Jurkat, Clone E6-1 (cell line): ENCODE measurements at places on chromosomes 1 and 21.

- no peak for DNase-seq
Observed at GRCh38 chr1:209531006-209531405, 52.5 kb upstream of the CAMK1G start.

DNA sequence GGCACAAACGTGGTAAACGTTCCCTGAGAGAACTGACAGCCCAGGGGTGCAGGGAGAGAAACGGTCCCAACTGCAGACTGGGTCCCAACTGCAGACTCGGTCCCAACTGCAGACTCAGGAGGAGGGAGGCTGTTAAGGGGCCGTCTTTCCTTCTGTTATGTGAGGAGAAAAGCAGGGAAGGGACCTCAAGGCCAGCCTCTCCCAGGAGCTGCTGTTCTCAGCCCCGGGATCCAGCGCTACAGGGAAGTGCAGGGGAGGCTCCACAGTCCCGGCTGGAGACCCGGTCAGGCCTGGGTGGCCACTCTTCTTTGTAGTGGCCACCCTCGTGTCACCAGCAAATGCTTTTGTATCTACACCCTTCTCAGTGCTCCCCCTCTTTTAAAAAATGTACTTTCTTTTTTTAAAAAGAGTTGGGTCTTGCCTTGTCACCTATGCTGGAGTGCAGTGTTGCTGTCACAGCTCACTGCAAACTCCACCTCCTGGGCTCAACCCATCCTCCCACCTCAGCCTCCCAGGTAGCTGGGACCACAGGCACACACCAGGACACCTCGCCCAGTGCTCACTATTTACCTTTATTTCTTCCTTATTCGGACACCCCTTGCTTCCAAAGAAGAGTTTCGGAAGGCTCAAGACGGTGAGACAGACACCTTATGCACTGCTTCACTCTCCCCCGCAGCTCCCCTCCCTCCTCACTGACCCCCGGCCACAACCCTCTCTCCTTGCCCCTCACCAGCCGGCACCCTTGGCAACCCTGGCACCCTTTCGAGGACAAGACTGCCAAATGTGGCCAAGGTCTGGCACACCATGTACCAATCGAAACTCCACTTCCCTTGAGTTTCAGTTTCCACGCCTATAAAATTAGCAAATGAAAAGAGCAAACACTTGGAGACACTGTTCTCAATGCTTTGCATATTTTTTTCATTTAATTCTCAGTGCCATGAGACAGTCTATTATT lies 21.8 kb downstream of the CAPN2 start:
- DNase-seq: no peak

DNA sequence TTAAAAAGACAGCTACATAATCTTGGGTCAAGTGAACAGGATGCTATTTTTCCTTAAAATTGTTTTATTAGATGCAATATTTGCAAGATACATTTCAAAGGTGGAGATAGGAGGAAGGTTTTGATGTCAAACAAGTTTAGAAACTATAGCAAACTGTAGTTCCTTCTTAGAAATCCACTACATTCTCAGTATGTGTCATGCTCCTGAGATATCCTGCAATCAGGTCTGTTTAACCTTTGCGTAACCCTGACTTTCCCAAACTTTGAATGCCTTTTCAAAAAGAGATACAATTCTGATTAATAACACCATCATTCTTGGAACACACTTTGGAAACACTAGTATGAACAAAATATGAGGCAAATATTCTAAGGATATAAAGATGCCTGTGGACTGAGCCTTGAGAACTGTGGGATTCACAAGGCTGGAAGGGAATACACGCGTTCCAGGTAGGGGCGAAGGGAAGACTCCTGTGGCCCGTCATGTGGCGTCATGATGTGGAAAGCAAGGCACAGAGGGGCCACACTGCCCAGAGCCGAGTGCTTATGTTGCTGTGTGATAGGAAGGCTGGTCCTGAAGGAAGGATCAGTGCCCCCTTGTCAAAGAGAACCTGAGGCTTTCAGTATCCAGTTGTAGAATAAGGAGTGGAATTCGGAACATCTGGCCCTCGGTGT lies 19.6 kb upstream of the TARBP1 start:
- no peak for DNase-seq

DNA sequence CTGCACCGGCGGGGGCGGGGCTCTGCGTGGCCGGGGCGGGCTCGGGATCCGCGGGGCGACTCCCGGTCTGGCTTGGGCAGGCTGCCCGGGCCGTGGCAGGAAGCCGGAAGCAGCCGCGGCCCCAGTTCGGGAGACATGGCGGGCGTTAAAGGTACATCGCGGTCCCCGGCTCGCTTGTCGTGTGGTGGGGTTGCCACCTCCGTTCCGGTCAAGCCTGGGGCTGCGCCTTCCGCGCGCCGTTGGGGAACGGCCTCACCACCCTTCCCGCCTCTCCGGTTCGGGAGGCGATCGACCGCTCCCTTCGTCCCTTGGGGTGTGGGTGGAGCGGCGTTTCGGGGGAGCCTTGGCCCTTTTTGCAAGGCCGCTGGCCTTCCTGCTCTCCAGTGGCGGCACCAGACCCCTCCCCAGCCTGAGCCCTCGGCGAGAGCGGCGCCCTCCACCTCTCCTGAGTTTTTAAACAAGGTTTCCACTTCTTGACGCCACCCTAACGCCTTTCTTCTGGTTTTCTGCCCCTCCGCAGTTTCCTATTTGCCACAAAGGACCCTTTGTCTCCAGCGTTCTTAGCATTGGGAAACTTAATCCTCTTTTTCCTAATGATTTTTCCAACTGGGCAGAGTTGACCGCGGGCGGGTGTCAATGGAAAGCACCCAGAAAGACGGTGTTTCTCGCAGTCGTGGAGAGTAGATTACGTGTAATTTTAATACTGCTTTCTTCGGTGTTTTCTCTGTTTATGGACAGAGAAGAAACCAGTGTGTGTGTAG lies at the start of the genes LEPR and LEPROT:
TSS of gene LEPR (plus strand) at position 79 of the 761 bp plus-strand sequence. CDS start 144,898 bp downstream, outside the sequence.
TSS of gene LEPROT (plus strand) at position 79 of the 761 bp plus-strand sequence. CDS start at position 136, 57 bp downstream.
- DNase-seq: no peak

DNA sequence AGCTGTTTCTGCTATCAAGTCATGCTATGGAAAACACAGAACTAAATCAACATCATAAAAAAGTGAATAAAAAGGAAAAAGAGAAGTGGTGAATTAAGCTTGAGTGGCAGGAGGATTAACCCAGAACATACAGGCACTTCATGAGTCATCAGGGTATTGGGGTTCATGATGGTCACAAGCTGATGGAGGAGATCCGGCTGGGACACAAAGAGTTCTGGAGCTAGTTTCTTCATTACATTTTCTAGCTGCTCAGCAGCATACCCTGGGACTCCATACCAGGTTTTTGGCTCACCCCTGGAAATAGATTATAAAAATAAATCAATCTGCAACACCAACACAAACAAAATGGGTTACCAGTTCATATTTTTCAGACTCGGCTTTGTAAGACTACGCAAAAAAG lies 42.5 kb upstream of the SYT2 start:
- no peak for DNase-seq

GRCh38 chr1:214525535-214526019 lies 25.8 kb downstream of the PTPN14 start:
- peak; percentile 9 for DNase-seq

DNA sequence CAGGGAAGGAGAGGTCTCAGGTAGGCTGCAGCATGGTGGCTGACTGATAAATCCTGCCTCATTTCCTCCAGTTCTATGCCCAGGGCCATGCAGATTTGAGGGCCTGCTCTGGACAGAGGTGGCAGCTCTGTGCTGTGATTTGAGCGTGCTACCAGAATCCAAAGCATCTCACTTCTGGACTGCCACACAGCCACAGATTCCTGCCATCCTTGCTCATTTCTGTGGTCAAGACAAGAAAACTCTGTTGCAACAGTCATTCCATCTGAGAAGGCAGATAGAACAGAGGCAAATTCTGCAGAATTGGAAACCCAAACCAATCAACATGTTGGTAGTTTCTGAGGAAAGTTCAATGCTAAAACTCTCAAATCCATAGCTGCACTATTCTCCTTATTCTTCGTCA lies 102.8 kb upstream of the GALNT2 start:
- no peak for DNase-seq

- DNase-seq: no peak
Observed at GRCh38 chr1:208047476-208047934, 136.6 kb upstream of the CD34 start.

- no peak for DNase-seq
Observed at GRCh38 chr1:64282351-64282750, 78.9 kb downstream of the UBE2U start.

GRCh38 chr1:175400766-175401165 lies 208.2 kb upstream of the KIAA0040 start:
- no peak for DNase-seq

DNA sequence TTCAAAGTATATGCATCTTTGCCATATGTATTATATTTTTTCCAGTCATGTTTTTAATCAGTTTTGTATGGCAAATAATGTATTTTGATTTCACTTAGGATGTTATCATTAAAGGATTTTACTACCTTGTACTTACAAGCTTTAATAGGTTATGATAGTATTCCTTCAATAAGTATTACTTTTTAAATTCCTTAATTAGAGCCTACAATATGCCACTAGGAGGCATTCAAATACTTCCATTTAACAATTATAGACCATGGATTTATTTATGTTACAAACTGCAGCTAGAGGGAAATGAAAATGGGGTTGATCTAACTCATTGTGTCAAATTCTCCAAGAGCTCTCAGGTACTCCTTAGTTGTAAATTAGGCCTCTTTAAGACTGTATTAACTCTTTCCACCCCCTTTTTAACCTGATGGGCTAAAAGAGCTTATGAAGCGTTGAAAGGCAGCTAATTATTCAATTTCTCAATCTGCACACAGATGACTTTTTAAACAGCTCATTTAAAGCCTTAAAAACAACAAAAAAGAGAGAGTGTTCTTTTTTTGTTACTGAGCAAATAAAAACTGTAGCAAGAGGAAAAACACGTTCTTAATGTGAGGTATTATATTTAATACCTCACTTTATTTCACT lies 156.2 kb downstream of the DENND1B start:
- DNase-seq: peak; percentile 35

- DNase-seq: no peak
Observed at GRCh38 chr1:175422156-175422555, 229.6 kb upstream of the KIAA0040 start.

DNA sequence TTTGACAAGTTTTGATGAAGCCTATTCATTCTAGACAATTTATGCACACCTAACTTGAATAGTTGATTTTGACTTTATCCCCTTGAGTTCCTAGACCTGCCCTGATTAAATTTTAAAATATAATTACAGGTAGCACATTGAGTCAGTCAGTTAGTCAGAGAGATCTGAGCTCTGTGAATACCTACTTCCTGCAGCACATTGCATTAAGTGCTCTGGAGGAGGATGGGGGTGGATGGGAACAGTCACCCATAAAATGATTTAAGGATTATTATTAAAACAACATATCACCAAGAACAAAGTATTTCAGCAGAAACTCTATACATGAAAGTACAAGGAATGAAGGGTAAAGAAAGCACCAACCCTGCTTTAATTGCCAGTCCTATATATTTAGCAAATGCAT lies 11.8 kb upstream of the RPF1 start:
- no peak for DNase-seq

- DNase-seq: no peak
Observed at GRCh38 chr1:76189310-76189709, 114.8 kb downstream of the ST6GALNAC3 start.

GRCh38 chr1:184915463-184916090 lies 58.7 kb downstream of the NIBAN1 start:
- DNase-seq: no peak

DNA sequence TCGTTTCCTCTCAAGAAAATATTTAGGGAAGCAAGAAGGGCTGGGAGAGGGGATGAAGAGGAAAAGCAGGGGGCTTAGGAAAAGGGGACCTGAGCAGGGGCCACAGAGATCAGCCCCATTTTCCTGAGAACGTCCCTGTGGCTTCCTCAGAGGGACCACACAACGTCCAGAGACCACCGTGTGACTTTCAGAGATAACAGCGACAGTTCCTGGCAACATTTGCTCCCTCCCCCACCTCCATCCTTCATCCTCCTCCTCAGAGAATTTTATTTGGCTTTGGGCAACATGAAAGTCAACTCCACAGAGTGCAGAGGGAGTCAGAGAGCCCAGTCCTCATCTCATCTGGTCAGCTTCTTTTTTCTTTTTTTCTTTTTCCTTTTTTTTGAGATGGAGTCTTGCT lies 50.9 kb downstream of the RUNX1 start:
- DNase-seq: no peak

GRCh38 chr1:36851595-36851994 lies 182.7 kb downstream of the GRIK3 start:
- DNase-seq: no peak
